T-helper 1 cell (primary cell): ENCODE measurements at places on chromosomes 5 and 9.

DNA sequence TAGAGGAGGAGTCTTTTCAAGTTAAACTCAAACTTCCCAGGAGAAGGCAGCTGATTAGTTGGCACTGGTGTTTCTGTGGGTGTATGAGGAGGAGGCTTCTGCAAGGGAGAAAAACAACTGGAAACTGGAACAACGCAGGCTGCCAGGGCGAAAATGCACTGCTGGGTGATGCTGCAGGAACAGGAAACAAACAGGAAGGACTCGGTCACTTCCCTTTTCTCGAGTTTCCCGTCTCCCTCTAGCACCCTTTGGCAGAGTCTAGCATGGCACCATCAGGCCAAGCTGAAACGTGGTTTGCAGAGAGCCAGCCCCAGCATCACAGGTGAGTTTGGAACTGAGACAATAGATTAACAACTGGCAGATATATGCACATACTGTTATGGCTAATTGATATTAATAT lies 77.5 kb upstream of the CAST start:
- DNase-seq: no peak

GRCh38 chr5:160835376-160835775 lies 16.6 kb downstream of the ATP10B start:
- no peak for DNase-seq

- peak; percentile 50 for DNase-seq
Observed at GRCh38 chr9:134066913-134067851, 644 bp downstream of the BRD3 start.

GRCh38 chr5:125813221-125813974 lies 609.8 kb upstream of the GRAMD2B start:
- no peak for DNase-seq

DNA sequence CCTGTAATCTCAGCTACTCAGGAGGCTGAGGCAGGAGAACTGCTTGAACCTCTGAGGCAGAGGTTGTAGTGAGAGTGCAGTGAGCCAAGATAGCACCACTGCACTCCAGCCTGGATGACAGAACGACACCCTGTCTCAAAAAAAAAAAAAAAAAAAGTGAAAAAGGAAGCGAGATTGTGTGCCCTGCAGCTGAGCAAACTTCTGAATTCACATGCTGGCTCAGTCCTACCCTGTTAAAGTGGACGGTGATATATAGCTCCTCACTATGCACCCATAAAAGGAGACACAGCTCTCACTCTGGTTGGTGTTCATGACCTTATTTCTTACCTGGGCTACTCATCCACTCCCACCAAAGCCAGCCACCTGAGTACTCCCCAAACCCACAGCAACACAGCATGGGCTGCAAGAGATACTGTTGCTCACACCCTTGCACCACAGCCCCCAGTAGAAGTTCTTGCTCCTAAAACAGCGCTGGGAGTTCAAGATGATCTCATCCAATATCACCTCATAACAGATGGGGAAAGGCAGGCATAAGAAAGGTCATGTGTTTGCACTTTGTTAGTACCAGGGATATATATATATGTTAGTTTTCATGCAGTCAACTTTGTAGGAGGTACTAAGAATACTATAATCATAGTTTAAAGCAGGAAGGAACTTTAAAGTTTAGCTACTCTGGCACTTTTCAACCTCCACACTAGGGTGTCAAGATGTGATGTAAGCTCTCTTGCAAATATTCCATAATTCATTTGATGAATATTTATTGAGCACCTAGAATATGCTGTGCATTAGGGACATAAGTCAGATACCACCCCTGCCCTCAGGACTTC lies 4.0 kb downstream of the TTLL11 start:
- no peak for DNase-seq

GRCh38 chr9:88833946-88834345 lies 157.3 kb upstream of the S1PR3 start:
- no peak for DNase-seq

- no peak for DNase-seq
Observed at GRCh38 chr9:114004221-114004716, 73.8 kb downstream of the AMBP start.

DNA sequence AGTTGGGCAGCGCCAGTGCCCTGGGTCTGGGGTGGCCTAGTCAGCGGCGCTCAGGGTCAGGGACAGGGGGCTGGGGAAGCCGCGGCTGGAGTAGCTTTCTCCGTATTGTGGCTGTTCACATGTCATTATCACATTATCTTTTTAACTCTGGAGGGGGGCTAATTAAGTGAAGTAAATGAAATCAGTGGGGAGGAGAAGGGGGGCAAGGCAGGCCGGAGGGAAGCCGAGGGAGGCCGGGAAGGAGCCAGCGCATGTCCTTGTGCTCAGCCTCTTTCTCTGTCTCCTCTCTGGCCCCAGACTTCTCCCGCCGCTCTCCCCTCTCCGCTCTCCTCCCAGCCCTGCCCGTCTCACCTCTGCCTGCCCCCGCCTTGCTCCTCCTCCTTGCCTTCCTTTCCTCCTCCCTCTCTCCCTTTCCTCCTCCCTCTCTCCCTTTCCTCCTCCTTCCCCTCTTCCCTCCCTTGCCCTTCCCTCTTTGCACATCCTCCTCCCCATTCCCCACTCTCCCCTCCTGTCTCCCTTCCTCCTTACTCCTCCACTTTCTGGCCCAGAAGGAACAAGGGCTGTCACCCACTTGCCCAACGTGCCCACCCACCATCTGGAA lies 38.7 kb downstream of the ASS1 start:
- DNase-seq: no peak

DNA sequence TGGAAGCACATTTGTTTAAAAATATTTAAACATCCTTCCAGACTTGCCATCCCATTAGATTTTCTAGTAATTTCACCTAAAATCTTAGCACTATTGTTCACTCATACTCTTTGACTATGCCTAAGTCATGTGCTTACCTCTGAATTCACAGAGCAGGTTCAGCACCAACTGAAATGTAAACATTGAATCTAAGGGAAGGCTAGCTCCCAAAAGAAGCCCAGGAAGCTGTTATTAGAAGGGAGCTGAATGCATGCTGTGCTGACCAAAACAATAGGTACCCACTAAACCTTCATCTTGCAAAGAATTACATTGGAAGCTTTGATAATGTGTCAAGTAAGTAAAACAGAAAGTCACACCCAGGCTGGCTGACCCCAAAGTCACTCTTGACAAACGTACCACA lies 571.3 kb downstream of the GABRG2 start:
- no peak for DNase-seq

- no peak for DNase-seq
Observed at GRCh38 chr9:70635790-70636189, 221.3 kb upstream of the KLF9 start.

GRCh38 chr9:22913026-22913425 lies 466.4 kb downstream of the DMRTA1 start:
- DNase-seq: no peak

DNA sequence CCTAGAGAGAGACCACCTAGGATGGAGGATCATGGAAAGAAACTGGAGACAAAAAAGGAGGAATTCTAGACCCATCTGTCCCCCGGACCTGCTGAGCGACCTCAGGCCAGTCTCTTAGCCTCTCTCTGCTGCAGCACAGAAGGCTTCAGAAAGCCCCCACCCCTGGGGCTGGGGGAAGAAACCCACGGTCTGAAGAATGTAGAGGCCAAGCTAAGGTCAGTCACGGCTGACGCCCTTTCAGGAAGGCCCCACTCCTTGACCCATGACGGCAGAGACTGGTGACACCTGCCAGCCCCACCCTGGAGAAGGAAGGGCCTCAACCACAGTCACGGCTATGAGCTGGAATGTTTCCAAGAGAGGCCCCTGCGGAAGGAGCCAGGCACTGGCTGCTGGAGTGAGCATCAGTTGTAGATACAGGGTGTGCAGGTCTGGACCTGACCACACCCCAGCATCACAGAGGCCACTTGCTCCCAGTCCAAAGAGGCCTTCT lies 120.5 kb upstream of the BOD1 start:
- DNase-seq: no peak

GRCh38 chr9:136806067-136806466 lies 1.7 kb upstream of the RABL6 start:
- DNase-seq: no peak

- DNase-seq: no peak
Observed at GRCh38 chr5:1026700-1027621, 18.4 kb downstream of the NKD2 start.

- no peak for DNase-seq
Observed at GRCh38 chr9:121731919-121732318, 80.5 kb downstream of the DAB2IP start.

DNA sequence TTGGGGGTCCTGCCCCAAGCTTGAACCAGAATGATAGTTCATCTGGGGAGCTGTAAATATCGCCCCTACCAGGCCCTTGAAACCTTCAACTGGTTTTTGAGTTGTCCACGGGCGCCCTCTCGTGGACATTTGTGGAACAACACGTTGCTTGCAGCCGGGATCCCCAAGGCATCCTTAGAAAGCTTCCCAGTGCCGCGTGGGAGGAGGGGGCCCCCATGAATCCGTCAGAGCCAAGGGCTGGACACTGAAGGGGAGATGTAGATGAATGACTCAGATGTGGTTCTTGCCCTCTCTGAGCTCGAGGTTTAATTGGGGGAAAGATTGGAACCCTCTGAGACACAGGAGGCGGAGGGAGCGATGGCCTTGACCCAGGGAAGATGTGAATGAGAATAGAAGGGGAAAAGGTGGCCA lies 31.8 kb upstream of the ORM1 start:
- no peak for DNase-seq

DNA sequence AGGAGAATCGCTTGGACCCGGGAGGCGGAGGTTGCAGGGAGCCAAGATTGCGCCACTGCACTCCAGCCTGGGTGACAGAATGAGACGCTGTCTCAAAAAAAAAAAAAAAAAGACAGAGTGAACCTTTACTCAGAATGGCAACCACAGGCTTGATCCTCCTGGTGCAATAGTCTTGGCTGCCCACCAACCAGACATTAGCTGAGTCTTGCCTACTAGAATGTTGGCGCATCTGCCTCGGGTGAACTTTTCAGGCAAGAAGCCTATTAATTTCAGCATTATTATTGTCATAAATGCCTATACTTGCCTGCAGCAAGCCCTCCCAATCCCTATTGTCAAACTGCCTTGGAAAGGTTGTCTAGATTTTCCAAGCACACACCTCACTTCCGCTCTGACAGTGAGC lies 4.2 kb downstream of the SERINC5 start:
- no peak for DNase-seq
